ENCODE measurements at places on chromosomes 4 and X. TPM values are rescaled to one million over a fixed set of nuclear protein-coding genes. Genes with fewer than 3 reads are reported as not detected.

The GAGE12E gene
- total RNA-seq, result not detected

The LARP7 gene
- total RNA-seq, result 36.8 TPM

The ARSJ gene
- 11.2 TPM for total RNA-seq

DNA sequence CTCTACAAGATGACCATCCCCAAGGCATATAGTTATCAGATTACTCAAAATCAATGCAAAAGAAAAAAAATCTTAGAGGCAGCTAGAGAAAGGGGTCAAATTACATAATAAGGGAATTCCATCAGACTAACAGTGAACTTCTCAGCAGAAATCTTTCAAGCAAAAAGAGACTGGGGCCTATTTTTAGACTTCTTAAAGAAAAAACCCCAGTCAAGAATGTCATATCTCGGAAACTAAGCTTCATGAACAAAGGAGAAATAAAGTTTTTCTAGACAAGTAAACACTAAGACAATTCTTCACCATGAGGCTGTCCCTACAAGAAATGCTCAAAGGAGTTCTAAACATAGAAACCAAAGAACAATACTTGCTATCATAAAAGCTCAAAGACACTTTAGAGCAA is 51.7 kb downstream of the RAB28 start:
- no peak for DNase-seq
- H3K4me1 ChIP-seq, result peaks cover 40% of the 10 kb centered on the region
- H3K4me3 ChIP-seq, result no peak overlapping the region
- H3K27me3 ChIP-seq, result peaks cover 4% of the 10 kb centered on the region
- H3K36me3 ChIP-seq, result no peaks in the 10 kb centered on the region

DNA sequence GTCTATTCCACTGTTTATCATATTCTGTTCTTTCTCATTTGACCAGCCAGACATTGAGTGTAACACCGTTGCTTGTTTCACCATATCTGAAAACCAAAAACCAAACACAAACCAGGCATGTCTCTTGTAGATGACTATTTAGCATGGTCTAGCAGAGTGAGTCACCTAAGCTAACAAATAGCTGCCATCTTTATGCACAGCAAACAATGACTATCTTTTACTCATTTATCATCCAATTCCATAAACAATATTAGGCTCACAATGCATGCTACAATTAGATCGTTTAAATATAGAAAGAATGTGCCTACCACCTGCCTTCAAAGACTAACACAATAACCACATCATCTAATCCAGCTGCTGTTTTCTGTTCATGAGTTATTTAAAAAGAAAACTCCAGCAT is 495.4 kb downstream of the PCDH19 start:
- H3K36me3 ChIP-seq, result no peaks in the 10 kb centered on the region
- no peaks in the 10 kb centered on the region for H3K27me3 ChIP-seq
- no peak overlapping the region for H3K27ac ChIP-seq
- no peaks in the 10 kb centered on the region for H3K4me1 ChIP-seq
- H3K4me3 ChIP-seq, result no peak overlapping the region

- no peak for DNase-seq
- no peaks in the 10 kb centered on the region for H3K4me1 ChIP-seq
- H3K4me3 ChIP-seq, result no peak overlapping the region
- H3K27ac ChIP-seq, result no peak overlapping the region
Measured at GRCh38 chr4:79121875-79122358, 182.7 kb upstream of the PAQR3 start.

DNA sequence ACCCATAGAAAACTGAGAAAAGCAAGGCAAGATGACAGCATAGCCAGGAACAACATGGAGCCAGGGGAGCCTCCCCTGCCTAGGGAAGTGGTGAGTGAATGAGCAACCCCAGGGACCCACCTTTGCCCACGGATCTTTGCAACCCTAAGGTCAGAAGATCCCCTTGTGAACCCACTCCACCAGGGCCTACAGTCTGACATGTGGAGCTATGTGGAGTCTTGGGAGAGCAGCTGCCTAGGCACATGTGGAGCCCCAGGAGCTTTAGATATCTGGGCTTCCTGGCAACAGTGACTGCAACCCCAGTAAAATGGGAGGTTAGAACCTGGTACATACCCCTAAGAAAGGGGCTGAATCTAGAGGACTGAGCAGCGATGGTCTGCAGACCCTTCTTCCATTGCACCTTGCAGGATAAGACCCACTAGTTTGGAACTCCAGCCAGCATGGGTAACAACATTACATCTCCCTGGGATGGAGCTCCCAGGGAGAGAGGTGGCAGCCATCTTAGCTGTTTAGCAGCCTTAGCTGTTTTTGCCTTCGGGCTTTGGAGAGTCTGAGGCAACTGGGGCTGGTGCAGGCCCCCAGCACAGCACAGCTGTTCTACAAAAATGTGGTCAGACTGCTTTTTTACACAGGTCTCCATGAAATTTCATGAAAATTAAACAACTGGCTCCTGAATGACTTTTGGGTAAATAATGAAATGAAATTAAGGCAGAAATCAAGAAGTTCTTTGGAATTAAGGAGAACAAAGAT is 104.7 kb upstream of the TRIM2 start:
- no peaks in the 10 kb centered on the region for H3K36me3 ChIP-seq
- H3K4me1 ChIP-seq, result no peaks in the 10 kb centered on the region
- peaks cover 2% of the 10 kb centered on the region for H3K27me3 ChIP-seq

GRCh38 chrX:13747836-13748235 is 13.3 kb downstream of the OFD1 start:
- no peak overlapping the region for H3K4me3 ChIP-seq
- no peak overlapping the region for H3K27ac ChIP-seq
- no peaks in the 10 kb centered on the region for H3K36me3 ChIP-seq
- no peaks in the 10 kb centered on the region for H3K27me3 ChIP-seq

GRCh38 chr4:84298023-84298718 is 200.9 kb downstream of the NKX6-1 start:
- no peak overlapping the region for H3K27ac ChIP-seq
- no peaks in the 10 kb centered on the region for H3K4me1 ChIP-seq
- H3K4me3 ChIP-seq, result no peak overlapping the region
- peaks cover 2% of the 10 kb centered on the region for H3K27me3 ChIP-seq
- H3K36me3 ChIP-seq, result no peaks in the 10 kb centered on the region

- H3K36me3 ChIP-seq, result no peaks in the 10 kb centered on the region
- H3K4me3 ChIP-seq, result no peak overlapping the region
- DNase-seq, result no peak
- H3K4me1 ChIP-seq, result no peaks in the 10 kb centered on the region
- H3K27ac ChIP-seq, result no peak overlapping the region
Measured at GRCh38 chrX:7987160-7988012, 60.2 kb upstream of the PNPLA4 start.

GRCh38 chr4:119189638-119190037 is 22.9 kb upstream of the USP53 start:
- H3K27ac ChIP-seq, result no peak overlapping the region
- H3K4me3 ChIP-seq, result no peak overlapping the region
- no peaks in the 10 kb centered on the region for H3K27me3 ChIP-seq

GRCh38 chr4:78297116-78297800 is 240.1 kb downstream of the FRAS1 start:
- H3K4me3 ChIP-seq, result no peak overlapping the region
- no peak for DNase-seq
- peak overlapping the region; percentile 59 for H3K27ac ChIP-seq
- no peaks in the 10 kb centered on the region for H3K27me3 ChIP-seq
- peaks cover 13% of the 10 kb centered on the region for H3K36me3 ChIP-seq

DNA sequence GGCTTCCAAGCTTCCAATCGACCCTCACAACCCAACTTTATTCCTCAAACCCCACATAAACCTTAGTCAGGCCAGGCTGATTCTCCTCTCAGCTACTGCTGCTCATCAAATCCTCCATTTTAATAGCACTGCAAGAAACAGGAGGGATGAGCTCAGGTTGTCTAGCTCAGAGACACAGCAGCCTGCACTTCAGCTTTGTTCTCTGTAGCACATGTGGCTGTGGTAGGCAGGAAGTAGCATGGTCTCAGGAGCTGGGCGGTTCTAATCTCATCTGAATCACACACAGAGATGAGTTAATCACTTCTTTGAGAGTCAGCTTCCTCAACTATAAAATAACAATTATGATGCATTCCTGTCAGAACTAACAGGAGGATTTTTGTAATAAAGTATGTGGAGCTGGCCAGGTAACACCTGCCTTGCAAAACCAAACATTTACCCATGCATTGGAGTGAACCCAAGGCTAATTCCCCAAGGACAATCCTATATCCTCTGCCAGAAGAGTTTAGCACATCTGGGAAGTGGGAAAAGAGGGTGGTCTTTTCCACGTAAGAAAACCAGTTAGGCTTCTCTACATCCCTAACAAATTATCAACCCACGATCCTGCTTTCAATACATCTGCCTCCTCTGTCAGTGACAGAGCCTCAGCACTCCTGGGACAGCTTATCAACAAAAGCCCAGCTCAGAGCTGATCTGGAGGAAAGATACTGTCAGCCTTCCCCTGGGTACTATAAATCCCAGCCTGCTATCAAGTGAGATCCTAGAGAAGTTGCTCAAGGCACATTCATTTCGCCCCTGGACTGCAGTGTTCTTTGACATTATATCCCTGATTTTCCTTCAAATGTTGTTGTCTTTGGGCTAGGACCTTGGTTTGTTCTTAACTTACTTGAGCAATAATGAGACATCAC is 32.8 kb downstream of the ELOVL6 start:
- no peaks in the 10 kb centered on the region for H3K36me3 ChIP-seq
- DNase-seq, result no peak
- peaks cover 9% of the 10 kb centered on the region for H3K4me1 ChIP-seq
- H3K27me3 ChIP-seq, result no peaks in the 10 kb centered on the region
- H3K4me3 ChIP-seq, result no peak overlapping the region

- no peak for DNase-seq
- no peak overlapping the region for H3K4me3 ChIP-seq
- H3K36me3 ChIP-seq, result peaks cover 18% of the 10 kb centered on the region
- H3K27ac ChIP-seq, result no peak overlapping the region
- H3K27me3 ChIP-seq, result peaks cover 13% of the 10 kb centered on the region
Measured at GRCh38 chrX:2261831-2262667, 238.7 kb downstream of the DHRSX start.

- no peak overlapping the region for H3K27ac ChIP-seq
- DNase-seq, result no peak
- H3K27me3 ChIP-seq, result peaks cover 2% of the 10 kb centered on the region
- H3K4me1 ChIP-seq, result no peaks in the 10 kb centered on the region
Measured at GRCh38 chr4:36652857-36653256, 371.4 kb downstream of the DTHD1 start.

GRCh38 chrX:72045141-72045540 is 86.6 kb downstream of the RTL5 start:
- H3K27ac ChIP-seq, result no peak overlapping the region
- no peak overlapping the region for H3K4me3 ChIP-seq

DNA sequence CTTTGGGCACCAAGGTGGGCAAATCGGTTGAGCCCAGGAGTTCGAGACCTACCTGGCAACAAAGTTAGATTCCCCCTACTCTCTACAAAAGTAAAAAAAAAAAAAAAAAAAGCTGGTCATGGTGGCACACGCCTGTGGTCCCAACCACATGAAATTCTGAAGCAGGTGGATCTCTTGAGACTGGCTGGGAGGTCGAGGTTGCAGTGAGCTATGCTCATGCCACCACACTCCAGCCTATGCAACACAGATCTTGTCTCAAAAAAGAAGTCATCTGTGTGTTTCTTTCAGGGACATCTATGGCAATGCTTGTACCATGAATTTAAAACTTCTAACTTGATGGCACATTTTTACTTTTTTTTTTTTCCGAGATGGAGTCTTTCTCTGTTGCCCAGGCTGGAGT is 55.3 kb downstream of the UGT2A2 start:
- no peaks in the 10 kb centered on the region for H3K27me3 ChIP-seq
- H3K4me1 ChIP-seq, result no peaks in the 10 kb centered on the region
- DNase-seq, result no peak
- no peaks in the 10 kb centered on the region for H3K36me3 ChIP-seq
- H3K4me3 ChIP-seq, result no peak overlapping the region

DNA sequence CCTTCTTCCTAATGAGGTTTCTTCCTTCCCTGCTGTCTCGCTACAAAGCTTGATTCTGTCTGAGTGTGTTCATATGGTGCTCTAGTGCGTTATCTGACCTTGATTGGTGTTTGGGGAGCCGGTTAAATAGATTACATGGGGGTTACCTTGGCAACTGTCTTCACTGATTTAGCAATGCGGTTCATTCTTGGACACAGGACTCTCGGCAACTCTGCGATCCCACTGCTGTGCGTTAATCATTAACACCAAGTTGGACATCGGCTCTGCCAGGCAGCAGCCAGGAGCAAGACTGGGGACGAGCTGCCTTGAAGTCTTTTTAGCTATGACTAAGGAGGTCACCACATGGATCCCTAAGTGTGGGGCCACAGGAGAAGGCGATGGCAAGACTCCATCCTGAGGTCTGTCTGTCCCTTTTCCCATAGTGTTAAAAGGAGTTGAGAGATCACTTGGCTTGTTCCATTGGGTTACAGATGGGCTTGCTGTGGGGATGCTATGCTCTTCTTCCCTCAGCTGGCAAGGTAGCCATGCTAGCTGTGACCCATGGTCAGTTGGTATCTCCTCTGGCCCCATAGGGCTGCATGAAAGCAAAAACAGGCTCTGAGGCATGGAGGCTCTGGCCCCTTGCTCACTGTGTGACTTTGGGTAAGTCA is 93.4 kb upstream of the MAMLD1 start:
- no peaks in the 10 kb centered on the region for H3K36me3 ChIP-seq
- no peaks in the 10 kb centered on the region for H3K4me1 ChIP-seq
- no peak overlapping the region for H3K27ac ChIP-seq

DNA sequence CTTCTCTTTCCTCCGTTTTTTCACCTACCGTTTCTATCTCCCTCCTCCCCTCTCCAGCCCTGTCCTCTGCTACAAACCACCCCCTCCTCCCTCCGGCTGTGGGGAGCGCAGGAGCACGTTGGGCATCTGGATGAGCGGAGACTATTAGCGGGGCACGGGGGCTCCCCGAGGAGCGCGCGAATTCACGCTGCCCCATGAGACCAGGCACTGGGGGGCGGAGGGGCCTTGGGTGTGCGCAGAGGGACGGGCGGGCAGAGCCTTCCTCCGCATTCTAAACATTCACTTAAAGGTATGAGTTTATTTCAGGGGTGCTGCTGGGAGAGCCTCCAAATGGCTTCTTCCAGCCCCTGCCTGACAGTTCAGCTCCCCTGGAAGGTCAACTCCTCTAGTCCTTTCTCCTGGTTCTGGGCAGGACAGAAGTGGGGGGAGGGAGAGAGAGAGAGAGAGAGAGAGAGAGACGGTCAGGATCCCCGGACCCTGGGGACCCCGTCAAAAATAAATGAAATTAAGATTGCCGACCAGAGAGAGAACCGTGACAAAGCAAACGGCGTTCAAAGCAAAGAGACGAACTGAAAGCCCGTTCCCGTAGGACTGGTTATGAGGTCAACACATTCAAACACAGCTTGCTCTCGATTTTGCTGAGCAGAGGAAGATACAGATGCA is 5.0 kb downstream of the SHOX start:
- peaks cover 13% of the 10 kb centered on the region for H3K27me3 ChIP-seq
- H3K4me3 ChIP-seq, result no peak overlapping the region
- DNase-seq, result no peak

All from endothelial cell (in vitro differentiated cells).